ENCODE measurements at places on chromosomes 2 and 18. TPM values are rescaled to one million over a fixed set of nuclear protein-coding genes. Genes with fewer than 3 reads are reported as not detected.

DNAJC5G gene
- total RNA-seq = not detected

TUBB6 gene
- total RNA-seq = 198 TPM

ABCB11 gene
- not detected for total RNA-seq

SPHKAP gene
- total RNA-seq = not detected

HOXD13 gene
- not detected for total RNA-seq

CAPN13 gene
- not detected for total RNA-seq

PARD6G gene
- total RNA-seq = 10.9 TPM

RPRD1A gene
- 45.2 TPM for total RNA-seq

CCDC74B gene
- total RNA-seq = 3.0 TPM

MERTK gene
- 3.1 TPM for total RNA-seq

NPAS2 gene
- 21.7 TPM for total RNA-seq

SFT2D3 gene
- total RNA-seq = 7.1 TPM

RFX8 gene
- total RNA-seq = not detected

ASIC4 gene
- total RNA-seq = 0.15 TPM

STPG4 gene
- total RNA-seq = 0.25 TPM

ST6GAL2 gene
- total RNA-seq = 319 TPM

- no peak for DNase-seq
These were observed 27.7 kb upstream of the SMCHD1 start for GRCh38 chr18:2627821-2628276.

DNA sequence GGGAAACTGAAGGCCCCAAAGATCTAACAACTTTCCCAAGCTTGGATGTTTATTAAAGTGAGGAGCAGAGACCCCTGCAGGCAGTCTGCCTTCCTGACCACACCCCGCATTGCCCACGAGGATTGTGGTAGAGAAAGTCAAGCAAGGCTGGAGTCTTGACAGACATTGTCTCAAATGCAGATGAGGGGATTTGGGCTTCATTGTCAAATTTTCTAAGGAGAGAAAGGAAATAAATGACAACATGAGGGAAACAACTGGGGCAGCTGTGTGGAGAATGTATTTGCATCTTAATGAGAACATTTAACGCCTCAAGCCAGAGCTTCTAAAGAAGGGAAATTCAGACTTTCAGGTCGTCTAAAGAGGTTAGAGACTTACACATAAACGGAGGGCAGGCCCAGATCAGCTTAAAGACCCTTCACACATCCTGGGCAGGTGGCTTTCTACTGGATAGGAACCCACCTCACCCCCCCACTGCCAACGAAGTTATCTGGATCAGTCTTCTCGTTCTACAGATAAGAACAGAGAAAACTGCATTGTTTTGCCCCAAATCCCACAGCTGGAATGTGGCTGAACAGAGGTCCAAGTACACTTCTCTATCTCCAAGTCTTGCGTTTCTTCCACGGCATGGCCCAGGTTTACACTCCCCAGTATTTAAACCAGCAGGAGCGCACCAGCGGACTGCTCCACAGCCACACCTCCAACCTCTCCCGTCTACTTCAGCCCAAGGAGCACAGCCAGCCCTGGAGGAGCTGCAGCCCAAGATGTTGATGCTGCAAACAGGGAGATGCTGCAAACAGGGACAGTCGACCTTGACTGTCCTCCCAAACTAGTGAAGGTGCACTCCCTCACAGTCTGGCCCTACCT is 16.2 kb upstream of the SCG2 start:
- no peak for DNase-seq

DNA sequence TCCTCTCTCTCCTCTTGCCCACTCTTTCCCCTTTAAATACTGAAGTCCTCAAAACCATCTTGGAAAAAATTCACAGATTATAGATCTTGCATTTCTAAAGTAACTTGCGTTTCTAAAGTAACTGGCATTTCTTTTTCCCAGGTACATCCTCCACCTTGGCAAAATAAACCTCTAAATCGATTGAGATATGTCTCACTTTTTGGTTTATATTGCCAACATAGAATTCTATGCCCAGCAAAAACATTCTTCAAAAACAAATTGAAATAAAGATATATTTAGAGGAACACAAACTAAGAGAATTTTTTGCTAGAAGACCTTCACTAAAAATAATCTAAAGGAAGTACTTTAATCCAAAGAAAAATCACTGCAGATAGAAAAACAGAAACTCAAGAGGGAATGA is 122.5 kb upstream of the RBMS1 start:
- no peak for DNase-seq

DNA sequence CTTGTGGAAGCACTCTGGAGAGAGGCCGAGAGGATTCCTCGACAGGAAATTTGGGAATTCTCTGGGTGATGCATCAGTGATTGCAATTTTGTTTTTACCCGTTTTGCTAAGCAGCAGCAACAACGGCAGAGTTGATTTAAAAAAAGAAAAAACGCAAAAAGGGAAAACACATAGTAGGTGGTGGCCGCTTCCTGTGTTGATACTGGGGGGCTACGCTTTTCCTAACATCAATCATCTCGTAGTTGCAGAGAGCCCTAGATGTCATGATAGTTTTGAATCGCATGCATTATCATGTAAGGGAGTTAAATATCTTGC is 271 bp upstream of the RBM43 start:
- no peak for DNase-seq

DNA sequence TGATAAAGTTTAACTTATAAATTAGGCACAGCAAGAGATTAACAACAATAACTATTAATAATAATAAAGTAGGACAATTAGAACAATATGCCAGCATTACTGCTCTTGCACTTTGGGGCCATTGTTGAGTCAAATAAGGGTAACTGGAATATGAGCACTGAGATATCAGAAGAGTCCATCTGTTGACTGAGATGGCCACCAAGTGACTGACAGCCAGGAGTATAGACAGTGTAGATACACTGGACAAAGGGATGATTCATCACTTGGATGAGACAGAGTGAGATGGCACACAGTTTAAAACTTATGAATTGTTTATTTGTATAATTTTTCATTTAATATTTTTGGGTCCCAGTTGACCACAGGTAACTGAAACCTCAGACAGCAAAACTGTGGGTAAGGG is 20.0 kb downstream of the NAB1 start:
- no peak for DNase-seq

DNA sequence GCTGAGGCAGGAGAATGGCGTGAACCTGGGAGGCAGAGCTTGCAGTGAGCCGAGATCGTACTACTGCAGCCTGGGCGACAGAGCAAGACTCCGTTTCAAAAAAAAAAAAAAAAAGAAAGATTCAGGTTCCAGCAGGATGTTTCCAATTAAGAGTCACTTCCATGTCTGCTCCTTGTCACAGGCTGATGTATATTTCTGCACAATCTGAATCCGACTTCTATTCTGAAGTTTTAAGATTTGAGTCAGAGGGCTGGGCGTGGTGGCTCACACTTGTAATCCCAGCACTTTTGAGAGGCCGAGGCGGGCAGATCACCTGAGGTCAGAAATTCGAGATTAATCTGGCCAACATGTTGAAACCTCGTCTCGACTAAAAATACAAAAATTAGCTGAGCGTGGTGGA is 24.7 kb downstream of the SNRPD1 start:
- DNase-seq = no peak

DNA sequence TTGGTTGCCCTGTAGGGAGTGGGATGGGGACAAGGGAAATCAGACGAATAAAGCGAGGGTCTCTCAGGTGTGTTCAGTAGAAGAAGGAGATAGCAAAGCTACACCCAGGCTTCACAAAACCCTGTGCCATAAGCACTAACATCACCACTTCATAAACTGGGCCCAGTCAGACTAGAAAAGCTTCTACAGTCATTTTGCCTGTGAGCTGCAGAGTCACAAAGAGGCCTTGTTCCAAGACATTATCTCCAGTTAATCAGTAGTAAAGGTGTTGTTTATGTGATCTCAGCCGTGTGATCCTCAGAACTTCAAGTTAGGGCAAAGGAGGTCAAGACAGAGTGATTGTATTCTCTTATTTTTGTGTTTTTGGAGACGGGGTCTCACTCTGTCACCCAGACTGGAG is 148.0 kb downstream of the GALR1 start:
- no peak for DNase-seq

- no peak for DNase-seq
These were observed 19.2 kb downstream of the MTA3 start for GRCh38 chr2:42587526-42588117.

DNA sequence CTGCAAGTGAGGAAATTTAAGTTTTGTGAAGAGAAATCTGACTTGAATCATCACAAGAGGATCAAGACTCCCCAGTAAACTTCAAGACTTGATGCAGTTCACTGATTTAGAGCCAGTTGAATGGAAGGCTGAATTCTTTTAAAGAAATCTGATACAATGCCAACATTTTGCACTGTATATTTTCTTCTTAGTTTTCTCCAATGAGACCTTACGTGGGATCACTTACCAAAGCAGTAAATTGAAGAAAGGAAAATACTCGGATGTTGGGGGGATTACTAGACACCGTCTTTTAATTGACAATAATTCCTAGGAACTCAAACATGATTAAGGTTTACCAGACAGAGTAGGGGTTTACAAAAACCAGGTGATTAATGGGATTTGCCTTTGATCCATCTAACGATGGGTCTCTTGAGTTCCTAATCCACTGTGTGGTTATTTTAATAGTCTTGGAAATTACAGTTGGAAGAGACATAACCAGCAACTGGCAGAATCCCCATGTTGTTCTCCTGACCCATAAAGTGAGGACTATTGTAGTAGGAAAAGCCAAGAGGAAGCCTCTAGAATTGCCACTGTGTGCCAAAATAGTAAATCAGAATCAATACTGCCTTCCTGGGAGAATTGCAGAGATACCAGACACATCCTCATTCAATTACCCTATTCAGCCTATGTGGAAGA is 354.5 kb downstream of the PID1 start:
- no peak for DNase-seq

GRCh38 chr2:142321706-142322280 is 191.0 kb upstream of the LRP1B start:
- DNase-seq = no peak

GRCh38 chr2:214575030-214575429 is 164.2 kb downstream of the VWC2L start:
- DNase-seq = no peak

DNA sequence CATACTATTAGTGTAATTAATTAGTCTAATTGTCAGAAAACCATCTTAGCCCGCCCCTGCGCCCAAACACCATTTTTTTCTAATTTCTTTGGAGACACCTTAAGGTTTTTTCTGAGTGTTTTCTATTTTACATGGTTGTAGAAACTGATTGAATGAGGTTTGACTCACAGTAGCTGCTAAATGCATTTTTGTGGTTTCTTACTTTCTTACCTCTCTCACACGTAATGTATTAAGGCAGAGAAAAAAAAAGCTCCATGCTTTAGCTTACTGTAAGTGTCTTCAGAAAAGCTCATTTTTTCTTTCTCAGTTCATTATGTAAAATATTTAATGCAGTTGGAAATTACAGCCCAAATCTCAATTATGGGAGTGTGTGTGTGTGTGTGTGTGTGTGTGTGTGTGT is 548.5 kb upstream of the LRRTM4 start:
- DNase-seq = no peak

DNA sequence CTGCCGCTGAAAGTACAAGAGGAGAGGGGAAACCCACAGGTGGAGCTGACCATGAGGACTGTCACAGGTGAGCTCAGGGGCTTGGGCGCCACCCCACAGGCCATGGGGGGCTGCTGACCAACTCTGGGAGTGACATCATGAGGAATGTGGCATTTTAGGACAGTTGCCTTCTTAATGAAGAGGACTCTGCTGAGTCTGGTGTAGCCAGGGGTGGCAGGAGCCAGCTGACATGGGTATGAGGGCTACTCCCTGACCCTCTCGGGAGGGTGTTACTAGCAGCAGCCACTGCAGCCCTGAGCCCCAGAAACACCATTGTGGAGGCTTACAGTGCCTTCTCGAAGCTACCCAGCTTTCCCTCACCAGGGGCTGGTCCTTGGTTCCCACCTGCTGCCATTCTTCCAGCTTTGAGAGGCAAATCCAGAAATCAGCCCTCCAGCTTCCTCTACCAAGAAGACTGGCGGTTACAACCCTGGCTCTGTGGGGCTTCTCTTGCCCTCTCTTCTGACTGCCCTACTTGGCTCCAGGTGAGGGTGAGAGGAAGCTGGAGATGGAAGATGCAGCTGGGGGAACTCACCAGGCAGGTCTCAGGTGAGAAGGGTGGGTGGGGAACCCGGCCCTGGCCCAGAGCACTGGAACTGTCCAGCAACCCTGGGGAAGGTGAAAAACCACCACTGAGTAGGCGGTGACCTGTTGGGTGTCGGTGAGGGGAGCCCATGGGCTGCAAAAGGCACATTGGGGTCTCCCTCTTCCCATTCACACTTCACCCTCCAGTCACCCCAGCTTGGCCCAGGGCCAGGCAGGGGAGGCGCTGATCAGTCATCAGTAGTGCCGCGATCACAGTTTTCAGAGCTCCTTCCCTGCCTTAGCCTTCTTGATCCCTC is 98.5 kb downstream of the MCFD2 start:
- DNase-seq = no peak

DNA sequence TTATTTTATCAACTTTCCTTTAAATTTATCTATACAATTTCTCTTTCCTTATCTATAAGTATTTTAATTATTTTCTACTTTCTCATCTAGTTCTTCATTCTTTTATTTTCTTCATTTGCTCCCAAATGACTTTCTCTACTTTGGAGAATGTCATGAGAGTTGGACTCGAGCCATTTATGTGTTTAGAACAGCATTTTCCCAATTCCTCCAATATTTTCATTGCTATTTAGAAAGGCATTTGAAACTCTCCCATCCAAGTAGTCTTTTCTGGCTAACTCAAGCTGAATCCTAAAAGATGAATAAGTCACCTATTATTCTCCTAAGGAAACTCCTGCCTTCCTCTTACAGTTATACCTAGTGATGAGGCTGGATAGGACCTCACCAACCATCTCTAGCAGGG is 15.8 kb upstream of the FEZ2 start:
- no peak for DNase-seq

GRCh38 chr2:136322428-136322827 is 204.5 kb upstream of the CXCR4 start:
- no peak for DNase-seq

DNA sequence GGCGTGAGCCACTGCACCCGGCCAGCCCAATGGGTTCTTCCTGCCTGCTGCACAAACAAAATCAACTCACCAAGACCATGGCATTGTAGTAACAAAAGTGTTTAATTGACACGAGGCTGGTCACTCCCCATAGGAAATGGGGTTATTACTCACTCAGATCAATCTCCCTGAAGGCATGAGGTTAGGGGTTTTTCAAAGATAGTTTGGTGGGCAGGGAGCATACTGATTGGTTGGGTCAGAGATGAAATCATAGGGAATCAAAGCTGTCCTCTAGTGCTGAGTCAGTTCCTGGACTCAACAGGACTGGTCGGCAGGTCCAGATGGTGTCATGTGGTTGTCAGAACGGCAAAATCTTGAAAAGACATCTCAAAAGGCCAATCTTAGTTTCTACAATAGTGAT is 122.1 kb downstream of the TMEM17 start:
- DNase-seq = no peak

- DNase-seq = no peak
These were observed 70.6 kb downstream of the TSN start for GRCh38 chr2:121826036-121826435.

- DNase-seq = no peak
These were observed 202.4 kb downstream of the ARL6IP6 start for GRCh38 chr2:152920846-152921245.

DNA sequence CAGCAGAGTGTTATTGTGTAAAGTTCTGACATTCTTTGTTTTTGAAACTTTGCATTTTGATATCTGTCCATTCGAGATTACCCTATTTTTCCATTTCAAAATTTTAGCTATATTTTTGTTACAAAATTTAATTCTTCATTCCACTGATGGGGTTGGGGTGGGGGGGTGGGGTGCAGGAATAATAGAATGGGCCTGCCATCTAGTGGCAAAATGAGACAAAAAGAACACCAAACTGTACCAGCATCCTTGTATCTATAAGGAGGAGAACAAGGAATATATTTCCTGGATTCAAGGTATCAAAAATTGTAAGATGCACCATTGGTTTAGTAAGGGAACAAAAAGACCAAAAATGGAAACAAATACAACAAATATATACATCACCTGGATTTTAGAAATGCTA is 27.9 kb upstream of the TTR start:
- DNase-seq = no peak

All from chondrocyte (in vitro differentiated cells).